ENCODE measurements at places on chromosomes 16 and 17.
A peak's percentile ranks its signal among the peaks of the same experiment; 100 is the strongest.

DNA sequence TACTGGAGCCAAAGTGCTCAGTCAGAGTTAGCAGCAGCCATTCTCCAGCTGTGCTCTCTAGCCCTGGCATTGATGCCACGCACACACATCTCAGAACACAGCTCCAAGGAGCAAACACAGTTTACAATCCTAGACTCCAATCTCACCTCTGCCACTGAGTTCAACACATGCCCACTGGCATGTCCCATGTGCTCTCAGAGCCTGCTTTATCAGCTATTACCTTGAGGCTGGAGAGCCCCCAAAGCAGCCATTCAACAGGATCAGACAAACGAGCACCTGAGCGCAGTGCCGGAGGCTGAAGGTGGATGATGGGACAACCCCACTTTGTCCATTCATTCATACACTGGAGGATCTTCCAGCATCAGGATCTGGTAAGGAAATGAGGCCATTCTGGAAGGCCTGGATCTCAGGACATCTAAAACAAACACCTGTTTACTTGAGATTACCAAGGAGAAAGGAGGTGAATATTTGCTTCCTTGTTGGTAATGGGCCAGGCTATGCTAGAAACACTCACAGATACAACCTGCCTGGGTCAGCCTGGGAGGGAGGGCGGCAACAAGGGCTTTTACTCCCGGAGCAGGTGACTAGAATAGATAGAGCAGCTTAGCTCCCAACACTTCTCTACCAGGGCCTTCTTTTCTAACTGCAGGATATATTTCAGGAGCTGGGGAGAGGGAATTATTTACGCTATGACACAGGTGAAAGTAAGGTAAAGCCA lies 25.4 kb downstream of the RANBP10 start:
- DNase-seq, result no peak

- no peak for DNase-seq
Measured at GRCh38 chr17:50790618-50791017, 23.3 kb upstream of the ANKRD40CL start.

DNA sequence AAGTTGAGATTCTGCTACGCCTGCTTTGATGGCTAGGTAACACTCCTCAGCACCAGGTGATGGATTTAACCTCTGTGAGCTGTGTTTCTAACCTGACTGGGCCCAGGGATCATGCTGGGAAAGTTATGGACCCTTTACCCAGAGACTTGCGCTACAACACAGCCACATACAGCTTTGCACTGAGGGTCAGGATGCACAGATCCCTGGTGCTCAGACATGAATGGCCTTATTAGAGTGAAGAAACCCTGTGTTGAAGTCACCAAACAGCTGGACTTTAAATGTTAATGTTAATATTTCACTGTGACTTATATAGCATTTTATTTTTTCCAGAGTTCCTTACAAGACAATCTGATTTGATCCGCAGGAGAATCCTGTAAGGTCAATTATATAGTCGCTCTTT lies 114.3 kb downstream of the MSI2 start:
- no peak for DNase-seq

GRCh38 chr17:43014020-43014648 lies 7.5 kb downstream of the IFI35 start:
- DNase-seq, result no peak

DNA sequence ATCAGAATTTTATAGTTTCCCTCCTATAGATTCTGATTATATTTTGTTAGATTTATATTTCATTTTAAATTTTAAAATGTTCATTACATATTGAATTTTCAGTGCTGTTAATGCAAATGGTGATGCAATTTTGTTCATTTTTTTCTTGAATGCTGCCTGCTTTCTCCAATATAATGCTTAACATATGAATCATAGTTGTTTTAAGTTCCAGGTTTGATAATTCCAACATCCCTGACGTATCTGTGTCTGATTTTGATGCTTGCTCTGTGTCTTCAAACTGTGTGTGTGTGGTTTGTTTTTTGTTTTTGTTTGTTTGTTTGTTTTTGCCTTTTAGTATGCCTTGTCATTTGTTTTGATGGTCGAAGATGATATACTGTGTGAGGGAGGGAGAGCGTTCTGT lies 134.7 kb upstream of the ELAC2 start:
- DNase-seq, result no peak

- DNase-seq, result no peak
Measured at GRCh38 chr16:47949714-47950113, 206.1 kb downstream of the ABCC12 start.

GRCh38 chr17:57256708-57257112 lies 387 bp downstream of the MSI2 start:
- DNase-seq, result no peak

GRCh38 chr16:47970291-47970931 lies 185.4 kb downstream of the ABCC12 start:
- DNase-seq, result no peak

DNA sequence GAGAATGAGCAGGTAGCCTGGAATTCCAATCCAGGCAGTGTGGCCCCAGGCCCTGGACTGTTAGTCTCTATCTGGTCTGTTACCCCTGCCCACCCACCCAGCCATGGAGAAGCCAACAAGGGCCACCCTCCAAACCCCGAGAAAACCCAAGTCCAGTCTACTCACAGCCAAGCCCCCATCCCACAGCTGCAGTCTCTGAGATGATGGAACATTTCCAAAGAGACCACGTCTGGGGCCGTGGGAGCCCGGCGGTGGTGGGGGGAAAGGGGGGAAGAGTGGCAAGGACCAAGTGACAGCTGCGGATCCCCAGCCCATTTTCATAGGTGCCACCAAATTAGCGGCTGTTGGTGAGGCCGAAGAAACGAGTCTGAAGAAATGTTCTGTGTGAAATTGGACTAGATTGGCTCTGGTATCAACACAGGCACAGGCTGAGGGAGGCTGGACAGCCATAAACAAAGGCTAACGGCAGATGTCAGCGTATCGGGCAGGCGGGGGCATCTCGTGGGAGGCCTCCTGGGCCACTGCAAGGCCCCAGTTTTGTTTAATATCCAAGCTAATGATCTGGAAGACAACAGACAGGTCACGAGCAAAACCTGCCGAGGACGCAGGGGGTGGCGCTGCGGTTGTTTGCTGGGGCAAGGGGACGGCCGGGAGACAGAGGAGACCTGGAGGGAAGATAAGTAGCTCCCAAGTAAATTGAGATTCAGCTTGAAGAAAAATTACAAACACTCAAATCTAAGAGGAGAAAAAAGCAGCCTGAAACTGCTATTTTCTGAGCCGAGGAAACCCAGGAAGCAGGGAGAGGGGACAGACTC lies 53.4 kb downstream of the RBFOX3 start:
- no peak for DNase-seq

GRCh38 chr16:1154291-1154886 lies 1.5 kb downstream of the CACNA1H start:
- no peak for DNase-seq

DNA sequence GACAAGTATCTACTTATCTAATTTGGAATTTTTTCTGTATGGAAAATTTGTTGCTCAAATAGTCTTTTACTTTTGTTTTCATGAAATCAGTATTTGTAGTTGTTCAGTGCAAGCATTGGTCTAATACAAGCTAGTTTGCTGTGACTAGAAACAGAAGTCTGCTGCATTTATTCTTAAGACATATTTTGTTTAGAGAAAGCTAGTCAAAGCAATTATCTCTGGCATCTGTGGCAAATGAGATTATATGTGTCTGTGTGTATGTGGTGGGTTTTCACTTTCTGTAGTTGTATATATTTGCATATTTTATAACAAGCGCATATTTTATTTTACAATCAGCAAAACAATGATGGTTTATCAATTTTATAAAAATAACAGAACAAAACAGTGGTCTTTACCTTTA lies 96.0 kb upstream of the SIAH1 start:
- DNase-seq, result no peak

DNA sequence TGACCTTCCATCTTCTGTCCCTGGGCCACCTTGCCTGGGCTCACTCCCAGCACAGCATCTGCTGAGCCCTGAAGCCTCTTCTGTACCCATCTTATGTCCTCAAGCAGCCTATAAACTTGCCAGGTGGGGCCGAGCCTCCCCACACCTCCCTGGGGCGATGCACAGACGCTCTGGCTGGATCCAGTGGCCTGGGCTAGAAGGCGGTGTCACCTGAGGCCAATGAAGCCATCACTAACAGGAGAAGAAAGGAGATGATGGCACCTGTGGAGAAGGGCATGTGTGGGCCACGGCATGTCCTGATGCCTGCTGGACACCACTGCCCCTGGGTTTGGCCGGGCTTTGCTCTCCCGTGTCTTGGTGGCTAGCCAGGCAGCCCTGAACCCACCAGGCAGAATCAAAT lies 45.5 kb downstream of the PEMT start:
- no peak for DNase-seq

DNA sequence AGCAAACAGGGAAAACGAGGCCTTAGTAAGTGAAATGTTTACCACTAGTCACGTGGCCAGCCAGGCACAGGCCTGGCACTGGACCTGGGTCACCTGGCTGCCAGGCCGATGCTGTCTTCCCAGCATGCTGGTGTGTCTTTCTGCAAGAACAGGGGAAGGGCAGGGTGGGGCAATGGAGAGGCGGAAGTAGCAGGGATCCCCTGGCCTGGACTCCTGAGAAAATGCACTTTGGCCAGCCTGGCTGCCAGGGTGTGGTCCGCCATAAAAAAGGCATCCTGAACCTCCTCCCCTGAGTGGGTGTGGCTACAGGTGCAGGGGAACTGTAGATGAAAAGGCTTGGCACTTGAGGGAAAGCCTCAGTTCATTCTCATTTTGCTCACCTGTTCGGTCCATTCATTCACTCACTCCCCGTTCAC lies 1.0 kb upstream of the ANKRD40CL start:
- DNase-seq, result peak; percentile 70

DNA sequence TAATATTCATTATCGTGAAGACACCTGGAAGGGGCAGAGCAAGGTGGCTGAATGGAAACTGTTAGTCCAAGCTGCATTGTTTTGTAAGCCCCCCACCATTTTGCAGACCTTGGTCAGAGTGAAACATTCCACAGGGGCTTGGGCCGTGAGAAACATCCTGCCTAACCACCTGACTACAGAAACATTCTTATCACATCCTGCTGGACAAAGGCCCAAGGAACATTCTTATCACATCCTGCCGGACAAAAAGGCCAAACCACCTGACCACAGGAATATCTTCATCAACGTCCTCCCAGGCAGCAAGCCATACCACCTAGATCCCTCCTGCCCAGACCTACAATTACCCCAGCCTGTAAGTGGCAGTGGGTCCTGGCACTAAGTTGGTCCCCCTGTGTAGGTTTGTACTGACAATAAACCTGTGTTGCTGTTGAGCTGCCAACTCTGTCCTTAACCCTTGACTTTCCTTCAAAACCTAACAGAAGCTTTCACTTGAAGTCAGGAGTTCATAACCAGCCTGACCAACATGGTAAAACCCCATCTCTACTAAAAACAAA lies 19.6 kb downstream of the ATF7IP2 start:
- no peak for DNase-seq

DNA sequence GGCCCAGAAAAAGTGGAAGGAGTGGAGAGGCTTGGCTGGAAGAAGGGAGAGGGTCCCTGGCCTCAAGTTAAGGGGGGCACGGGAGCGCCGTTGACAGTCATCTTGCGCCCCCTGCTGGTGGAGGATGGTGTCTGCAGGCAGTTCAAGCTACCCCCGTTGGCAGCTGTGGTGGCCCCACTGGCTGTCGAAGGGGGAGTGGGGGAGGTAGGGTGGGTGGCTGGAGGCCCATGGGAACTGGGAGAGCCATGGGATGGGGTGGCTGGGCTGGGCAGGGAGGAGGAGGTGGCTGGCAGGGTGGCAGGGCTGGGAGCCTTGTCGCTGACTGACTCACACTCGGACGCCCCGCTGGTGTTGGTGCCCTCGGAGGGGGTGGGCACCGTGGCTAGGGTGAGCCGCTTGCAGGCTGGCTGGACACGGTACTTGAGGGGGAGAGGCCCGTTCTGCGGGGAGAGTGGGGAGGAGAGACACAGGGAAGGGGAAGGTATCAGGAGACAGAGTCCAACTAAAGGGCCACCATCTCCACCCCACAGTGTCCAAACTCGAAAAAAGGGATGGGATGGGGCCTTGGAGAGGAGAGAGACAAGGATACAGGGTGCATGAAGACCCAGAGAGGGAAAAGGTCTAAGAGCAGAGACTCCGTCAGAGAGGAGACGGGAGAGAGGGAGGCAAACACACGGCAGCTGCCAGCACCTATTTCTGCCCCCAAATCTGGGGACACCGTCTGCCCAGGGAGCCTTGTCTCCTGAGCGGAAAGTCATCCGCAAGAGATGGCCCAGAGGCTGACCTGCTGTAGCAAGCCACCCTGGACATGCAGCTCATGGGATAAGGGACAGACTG lies 5.2 kb downstream of the CISD3 start:
- DNase-seq, result no peak

GRCh38 chr16:17972460-17972943 lies 364.0 kb downstream of the NPIPA8 start:
- no peak for DNase-seq

DNA sequence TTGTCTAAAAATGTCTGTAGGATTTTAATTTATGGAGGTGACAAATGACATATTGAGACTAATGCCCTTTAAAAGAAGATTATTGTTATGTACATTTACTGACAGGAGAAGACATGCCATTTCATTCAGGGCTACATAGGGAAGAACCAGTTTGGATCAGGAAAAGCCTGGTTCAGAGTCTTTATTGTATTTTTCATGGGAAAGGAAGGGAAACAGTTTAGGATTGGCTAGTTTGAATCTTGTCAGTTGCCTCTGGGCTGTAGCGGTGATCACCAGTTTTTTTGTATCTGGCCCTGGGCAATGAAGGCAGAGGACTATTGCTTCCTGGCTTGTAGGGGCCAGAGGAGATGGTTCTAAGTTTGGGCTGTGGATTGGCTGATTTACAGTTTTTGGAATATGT lies 31.8 kb downstream of the NSRP1 start:
- DNase-seq, result no peak

- DNase-seq, result no peak
Measured at GRCh38 chr17:41904242-41904841, 14.4 kb downstream of the ACLY start.

DNA sequence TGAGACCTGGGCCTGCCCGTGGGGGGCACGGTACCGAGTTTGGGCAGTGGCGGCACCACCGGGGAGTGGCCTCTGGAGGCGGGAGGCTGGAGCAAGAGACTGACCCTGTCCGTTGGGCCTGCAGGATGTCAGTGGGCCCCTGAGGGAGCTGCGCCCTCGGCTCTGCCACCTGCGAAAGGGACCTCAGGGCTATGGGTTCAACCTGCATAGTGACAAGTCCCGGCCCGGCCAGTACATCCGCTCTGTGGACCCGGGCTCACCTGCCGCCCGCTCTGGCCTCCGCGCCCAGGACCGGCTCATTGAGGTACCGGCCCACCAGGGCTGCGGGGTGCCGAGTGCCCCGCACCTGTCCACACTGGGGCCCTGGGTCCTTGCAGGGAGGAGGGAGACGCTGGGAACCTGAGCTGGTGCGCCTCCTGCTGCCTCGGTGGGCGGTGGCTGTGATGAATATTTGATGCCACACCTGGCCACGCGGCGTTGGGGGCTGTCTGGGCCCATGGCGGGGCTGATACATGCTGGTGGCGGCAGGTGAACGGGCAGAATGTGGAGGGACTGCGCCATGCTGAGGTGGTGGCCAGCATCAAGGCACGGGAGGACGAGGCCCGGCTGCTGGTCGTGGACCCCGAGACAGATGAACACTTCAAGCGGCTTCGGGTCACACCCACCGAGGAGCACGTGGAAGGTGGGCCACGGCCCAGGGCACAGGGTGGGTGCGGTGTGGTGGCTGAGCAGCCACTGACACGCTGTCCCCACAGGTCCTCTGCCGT lies 9.7 kb downstream of the NHERF2 start:
- DNase-seq, result no peak

GRCh38 chr17:64045176-64045575 lies 24.7 kb upstream of the ICAM2 start:
- no peak for DNase-seq

GRCh38 chr17:44565866-44566443 lies 8.7 kb downstream of the FZD2 start:
- DNase-seq, result no peak

Data from NCI-H748 treated with DMSO at 0.1 percent for 48 hours (cell line).